ENCODE measurements at places on chromosomes 1 and 21.
A peak's percentile ranks its signal among the peaks of the same experiment; 100 is the strongest.

GRCh38 chr1:232459826-232460225 lies 170.1 kb downstream of the SIPA1L2 start:
- no peak for DNase-seq

DNA sequence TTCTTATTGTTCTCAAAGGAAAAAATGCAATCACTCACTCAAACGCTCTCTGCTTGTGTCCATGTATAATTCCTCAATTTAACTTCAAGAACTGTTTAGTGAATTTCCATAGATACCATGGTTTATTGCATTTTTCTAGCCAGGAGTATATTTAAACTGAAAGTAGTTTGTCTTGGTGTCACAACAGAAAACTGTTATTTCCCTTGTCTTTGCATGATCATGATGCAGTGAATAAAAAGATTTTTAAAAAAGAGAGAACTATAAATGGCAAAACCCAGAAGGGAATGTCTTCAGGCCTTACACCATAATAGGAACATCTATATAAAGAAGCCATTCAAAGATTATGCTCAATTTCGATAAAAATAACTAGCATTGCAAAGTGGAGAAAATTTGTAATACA lies 523.5 kb upstream of the ADGRL4 start:
- DNase-seq, result no peak

DNA sequence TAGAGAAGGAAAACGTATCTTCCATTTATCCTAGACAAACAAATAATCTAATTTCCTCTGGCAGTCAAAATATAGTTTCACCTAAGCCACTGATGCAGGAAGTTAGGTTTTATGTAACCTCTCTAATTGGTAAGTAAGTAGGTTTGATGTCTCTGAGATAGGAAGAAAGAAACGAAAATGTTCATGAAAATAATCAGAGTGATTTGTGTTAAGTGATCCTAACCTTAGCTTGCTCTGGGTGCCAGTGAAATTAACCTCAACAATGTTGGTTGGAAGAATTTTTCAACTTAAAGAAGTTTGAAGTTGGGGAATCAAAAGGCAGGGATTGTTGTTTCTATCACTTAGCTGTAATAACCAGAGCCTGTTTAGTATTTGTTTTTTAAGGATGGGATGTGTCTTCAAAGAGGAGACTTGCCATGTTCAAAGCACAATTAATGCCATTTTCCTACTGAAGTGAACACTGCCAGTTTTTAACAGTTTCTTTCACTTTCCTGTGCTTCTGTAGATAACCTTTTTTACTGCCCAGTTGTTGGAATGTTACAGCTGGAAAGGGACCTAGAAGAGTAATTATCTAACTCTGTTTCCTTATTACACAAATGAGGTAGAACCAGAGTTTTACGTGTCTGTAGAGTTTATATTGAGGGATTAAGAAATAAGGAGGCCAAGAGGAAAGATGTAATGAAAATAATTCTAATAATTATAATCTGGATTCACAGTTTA lies 18.4 kb downstream of the HIPK1 start:
- no peak for DNase-seq

- no peak for DNase-seq
Measured at GRCh38 chr1:67957066-67957465, 93.4 kb downstream of the DIRAS3 start.

GRCh38 chr1:36705629-36706028 lies 222.9 kb upstream of the CSF3R start:
- no peak for DNase-seq

- no peak for DNase-seq
Measured at GRCh38 chr1:215022741-215023141, 59.8 kb upstream of the KCNK2 start.

DNA sequence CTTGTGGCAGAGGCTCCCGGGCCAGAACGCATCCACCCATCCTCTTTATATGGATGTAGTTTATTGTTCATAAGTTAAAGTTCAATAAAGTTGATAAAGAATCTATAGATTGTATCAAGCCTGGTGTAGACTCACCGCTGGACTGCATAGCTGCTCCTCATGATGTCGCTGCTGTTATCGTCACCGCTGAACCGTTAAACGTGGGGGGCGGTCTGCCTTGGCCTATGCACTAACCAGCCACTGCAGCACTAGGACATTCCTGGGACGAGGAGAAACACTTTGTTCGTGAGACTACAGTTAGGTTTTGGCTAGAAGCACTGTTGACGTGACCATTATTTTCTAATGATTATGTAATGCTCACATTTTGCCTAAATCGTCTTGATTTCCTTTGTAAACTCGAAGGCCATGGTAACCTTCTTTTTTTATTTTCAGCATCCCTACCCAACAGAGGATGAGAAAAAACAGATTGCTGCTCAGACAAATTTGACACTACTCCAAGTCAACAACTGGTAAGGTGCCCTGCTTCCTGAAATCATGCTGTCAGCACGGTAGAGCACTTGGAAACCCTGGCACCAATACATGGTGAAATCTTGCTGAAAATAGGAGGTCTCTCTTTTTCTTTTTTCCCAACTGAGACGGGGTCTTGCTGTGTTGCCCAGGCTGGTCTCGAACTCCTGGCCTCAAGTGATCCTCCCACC lies 50.2 kb downstream of the PKNOX1 start:
- no peak for DNase-seq

DNA sequence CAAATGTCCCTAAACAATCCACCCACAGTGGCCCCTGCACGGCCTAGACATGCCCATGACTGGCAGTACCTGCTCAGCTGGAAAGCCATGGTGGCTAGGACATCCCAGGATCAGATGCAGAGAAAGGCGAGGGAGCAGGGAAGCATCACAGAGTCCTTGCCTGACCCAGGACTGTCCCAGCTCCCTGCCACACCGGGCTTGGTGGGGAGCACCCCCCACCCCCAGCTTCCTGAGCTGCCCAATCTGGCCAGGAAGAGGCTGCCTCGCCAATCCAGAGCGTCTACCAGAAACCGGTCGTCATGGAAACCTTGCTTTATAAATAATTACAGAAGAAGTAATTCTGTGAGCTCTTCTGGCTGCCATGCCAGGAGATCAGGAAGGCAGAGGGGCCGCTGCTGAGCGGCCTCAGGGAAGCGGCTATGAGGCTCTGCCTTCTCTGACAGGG lies 34.8 kb downstream of the ACOT7 start:
- DNase-seq, result no peak

DNA sequence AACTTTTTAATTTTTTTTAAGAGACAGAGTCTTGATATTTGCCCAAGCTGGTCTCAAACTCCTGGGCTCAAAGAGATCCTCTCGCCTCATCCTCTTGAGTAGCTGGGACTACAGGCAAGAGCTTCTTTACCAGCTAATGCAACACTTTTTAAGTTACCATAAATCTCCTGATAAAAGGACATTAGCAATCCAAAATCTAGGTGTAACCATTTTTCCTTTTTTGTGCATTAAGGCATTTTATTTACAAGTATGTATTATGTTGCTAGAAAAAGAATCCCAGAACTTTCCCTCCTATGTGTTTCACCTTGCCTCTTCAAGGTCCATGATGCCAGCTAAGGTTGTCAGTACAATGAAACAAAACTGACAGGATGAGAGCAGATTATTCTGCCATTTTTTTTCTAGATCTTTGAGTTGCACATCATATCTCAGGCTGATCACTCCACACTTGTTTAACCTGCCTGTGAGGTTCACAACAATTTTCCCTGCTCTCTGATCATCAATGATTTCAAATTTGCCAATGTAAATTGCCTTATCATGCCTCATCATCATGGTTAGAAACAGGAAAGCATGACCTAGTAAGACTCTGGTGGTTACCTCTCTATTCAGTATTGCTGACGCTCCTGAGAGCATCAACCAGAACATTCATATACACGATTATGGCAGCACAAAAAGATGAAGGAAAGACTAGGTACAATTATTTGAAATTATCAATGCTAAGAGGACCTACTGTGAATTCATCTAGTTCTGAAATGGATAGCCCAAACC lies 173.2 kb downstream of the EIF4G3 start:
- DNase-seq, result no peak

DNA sequence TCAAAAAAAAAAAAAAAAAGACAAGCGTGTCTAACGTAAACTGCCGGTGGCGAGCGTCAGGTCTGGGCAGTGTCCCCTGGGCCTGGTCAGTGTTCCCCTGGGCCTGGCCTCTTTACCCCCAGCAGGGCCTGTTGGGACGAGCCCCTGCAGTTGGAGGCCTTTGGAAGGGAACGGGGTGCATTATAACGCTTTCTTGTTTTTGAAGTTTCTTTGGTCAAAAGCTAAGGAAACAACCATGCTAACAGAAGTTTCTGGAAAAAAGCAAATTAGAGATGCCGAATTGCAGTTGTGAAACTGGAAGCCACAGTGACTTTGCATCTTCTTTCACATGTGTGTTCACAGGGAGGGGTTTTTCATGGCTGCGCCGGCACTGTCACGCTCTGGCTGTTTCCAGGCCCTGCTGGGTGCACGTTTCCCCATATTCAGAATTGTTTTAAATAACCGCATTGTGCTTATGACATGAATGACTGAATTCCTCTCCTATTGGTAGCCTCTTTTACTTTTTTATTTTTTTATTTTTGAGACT lies 16.0 kb downstream of the RRP1 start:
- DNase-seq, result no peak

- DNase-seq, result no peak
Measured at GRCh38 chr1:32743380-32744070, 41.0 kb upstream of the SYNC start.

GRCh38 chr1:7470904-7471638 lies 300.0 kb upstream of the VAMP3 start:
- no peak for DNase-seq

GRCh38 chr1:219385787-219386427 lies 212.2 kb downstream of the LYPLAL1 start:
- no peak for DNase-seq

DNA sequence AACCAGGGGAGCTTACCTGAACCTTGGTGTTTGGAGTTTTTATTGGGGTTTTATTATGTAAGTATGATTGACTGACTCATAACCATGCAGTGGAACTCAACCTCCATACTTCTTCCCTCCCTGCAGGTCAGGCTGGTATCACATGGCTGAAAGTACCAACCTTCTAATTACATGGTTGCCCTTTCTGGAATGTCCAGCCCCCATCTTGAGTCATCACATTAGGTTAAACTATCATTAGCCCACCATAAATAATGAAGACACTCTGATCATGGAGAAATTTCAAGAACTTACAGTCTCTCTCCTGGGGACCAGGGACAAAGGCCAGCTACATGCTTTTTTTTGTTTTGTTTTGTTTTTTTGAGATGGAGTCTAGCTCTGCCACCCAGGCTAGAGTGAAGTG lies 19.2 kb upstream of the DPH5 start:
- DNase-seq, result no peak

DNA sequence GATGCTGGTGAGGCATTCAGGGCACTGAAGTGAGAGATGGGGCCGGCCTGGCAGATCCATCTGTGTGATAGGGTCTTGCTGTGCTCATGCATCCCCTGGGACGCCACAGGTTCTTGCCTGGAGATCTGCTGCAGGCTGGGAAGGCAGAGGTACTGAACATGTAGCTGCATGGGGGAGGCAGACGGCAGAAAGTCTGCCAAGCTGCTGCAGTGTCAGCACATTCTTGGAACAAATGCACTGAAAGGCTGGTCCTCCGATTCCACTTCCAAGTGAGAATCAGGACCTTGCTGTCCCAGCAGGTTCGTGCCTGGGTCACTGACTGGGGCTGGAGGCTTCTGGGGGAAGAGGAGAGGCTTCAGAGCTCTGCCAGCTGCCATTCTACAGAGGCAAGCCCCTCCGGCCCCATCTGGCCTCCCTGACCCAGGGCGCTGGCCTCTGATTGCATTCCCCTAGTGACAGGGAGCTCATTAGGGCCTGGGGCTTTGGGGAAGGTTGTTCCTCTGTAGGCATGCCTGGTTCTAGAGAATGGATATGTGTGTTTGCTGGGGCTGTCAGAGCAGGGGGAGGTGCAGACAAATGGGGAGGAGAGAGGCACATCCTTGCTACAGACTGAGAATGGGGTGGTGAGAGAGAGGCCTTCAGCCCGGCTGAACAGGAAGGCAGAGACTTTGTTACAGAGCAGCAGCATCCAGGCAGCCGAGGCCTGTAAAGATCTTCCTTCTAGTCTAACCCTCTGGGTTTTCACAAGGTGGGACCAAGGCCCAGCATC lies 174.0 kb downstream of the TRABD2B start:
- DNase-seq, result no peak

- DNase-seq, result no peak
Measured at GRCh38 chr1:21674957-21675356, 5.8 kb upstream of the RAP1GAP start.

GRCh38 chr1:198018529-198018928 lies 101.4 kb downstream of the LHX9 start:
- no peak for DNase-seq

DNA sequence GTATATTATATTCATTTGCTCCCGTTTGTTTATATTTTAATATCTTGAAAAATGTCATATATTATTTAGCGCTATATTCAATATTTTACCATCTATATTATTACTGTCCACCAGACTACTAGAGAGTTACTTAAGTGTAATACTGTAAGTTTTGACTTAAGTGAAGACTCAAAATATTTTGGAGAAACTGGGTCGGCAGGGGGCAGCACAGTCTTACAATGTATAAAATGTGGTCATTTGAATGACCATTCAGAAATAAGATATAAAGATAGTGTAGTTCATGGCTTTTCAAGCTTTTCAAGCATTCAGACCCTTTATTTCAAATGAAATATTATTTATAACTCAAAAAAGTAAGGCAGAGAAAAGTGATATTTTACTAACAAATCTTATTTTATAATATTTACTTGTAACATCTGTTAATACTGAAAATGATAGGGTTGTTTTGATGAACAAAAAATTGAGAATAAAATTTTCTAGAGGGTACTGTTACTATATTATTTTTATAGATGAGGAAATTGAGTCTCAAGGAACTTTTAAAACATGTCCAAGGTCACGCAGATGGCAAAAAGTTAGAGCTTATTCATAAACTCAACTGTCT lies 89.0 kb upstream of the SERTAD4 start:
- peak; percentile 5 for DNase-seq

DNA sequence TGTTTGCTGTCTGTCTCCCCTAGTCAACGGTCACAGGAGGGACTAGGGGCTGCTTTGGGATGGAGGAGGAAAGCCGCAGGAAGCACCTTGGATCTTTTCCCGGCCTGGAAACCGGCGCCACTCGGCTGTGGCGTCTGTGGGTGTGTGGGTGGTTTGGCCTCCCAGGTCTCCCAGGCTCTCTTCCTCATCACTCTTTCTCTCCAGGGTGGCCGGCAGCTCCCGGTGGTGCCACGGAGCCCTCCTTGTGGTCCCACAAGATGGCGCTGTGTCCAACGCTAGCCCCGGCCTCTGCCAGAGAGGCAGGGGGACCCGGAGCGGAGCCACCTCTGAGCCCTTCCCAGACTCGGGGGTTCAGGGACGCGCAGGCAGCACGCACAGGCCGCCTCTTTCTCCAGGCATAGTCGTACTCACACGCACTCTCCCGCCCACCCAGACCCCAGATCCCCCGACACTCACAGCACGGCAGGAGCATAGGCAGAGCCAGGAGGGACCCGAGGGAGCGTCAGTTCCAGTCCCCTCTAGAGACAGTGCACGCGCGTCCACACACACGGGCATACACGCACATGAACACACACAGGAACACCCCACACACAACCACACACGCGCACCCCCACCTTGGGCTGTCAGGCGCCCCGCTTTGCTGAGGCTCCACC lies 31.2 kb downstream of the CDCP2 start:
- DNase-seq, result peak; percentile 42
